ENCODE measurements at places on chromosomes 13 and 19.

DNA sequence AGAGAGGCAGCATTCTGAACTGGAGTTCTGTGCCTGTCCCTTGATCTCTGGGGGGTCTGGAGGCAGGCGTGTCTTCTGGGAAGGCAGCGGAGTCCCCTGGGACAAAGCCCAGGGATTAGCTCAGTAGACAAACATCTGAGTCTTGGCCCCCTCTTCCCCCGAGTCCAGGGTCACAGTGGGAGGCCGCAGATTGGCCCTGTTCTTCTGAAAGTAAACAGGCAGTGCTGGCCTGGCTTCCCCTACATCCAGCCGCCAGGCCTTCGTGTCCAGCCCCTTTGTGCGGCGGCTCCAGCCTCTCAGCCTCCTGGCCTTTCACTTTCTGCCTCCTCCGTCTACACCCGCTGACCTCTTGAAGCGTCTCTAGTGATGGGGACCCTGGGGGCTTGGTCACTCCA is 989 bp downstream of the NFILZ start:
- DNase-seq, result no peak

DNA sequence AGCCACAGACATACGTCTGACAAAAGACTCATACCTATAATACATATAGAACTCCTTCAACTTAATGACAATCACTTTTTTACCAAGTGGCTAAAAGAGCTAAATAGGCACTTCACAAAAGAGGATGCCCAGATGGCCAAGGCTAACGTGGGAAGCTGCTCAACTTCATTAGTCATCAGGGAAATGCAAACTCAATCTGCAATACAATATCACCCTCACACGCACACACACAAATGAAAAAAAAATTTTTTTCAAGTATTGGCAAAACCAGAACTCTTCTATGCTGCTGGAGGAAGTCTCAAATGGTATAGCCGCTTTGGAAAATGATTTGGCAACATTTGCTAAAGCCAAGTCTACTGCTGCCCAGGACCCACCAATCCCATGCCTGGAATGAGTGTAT is 14.6 kb upstream of the DNMT1 start:
- DNase-seq, result no peak

DNA sequence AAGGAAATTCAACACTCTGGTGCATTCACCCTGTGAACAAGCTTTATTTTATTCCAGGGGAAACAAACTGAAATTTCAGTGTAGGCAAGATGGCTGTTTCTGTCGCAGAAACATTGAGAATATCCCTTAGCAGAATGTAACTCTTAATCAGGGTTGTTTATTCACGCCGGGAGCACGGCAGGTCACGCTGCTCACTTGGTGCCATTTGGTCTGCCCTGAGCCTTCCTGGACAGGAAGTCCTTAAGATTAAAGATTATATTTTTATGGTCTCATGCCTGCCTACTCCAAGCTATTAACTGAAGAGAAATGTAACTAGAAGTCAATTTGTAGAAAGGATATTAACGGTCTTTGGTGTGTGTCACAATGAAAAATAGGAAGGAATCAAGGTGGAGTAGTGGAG is 185.3 kb upstream of the ARGLU1 start:
- DNase-seq, result peak; percentile 64

- DNase-seq, result no peak
Measured at GRCh38 chr13:43295825-43296564, 272.6 kb downstream of the DNAJC15 start.

DNA sequence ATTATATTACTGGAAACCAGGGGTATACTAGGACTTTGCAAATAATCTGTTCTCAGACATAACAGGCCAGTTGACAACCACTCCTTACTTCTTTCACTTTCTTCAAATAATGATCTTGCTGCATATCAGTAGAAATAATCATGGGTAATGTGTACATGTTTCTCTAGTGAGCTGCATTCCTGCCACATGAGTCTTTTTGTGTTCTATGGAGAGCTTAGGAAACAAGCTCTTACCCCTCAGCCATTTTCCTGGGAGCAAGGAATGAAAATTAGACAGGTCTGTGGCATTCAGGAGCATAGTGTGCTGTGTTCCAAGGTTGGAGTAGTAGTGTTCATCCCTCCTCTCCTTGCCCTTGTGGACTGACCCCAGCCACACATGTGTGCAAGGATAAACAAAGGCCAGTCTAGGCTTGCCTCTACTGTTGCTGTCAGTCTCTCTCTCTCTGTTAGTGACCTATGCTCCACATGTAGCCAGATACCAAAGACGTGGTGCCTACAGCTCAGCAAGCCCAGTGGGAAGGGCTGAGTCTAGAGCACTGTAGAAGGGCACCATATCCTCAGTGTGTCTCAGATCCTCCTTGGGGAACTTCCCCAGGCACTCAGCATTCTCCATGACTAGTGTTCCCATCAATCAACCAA is 11.5 kb upstream of the OXGR1 start:
- no peak for DNase-seq

DNA sequence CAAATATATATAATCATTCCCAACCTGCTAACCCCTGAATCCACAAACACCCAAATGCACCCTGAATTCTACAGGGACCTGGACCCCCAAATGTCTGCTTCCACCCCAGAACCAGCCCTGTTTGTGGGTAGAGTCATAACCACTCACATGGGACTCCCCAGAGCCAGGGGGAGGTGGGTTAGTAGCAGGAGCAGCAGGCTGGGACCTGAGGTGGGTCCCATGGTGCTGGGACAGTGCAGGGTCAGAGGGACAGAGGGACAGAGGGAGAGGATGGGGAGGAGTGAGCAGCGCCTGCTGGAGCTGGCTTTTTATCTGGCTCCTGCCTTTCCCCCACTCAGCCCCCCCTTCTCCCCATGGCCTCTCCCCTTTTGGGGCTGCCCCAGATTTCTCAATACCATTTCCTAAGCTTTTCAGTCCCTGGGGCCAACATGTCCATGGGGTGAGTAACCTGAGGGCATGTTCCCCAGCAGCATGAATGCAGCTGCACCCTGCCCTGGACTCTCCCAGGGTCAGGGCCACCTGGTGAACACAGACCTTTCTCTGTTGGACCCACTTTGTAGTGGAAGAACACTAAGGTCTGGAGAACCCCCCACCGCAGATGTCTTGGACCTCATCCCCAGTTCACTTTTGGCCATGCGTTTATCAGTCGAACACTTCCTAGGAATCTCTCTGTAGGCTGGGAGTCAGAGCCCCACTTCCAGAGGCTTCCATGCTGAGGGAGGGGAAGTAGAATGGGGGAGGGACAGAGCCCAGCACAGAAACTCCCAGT is at the start of gene C3:
TSS of gene C3 (minus strand) at position 282 of the 769 bp plus-strand sequence. CDS start at position 221, 61 bp downstream.
- DNase-seq, result no peak

DNA sequence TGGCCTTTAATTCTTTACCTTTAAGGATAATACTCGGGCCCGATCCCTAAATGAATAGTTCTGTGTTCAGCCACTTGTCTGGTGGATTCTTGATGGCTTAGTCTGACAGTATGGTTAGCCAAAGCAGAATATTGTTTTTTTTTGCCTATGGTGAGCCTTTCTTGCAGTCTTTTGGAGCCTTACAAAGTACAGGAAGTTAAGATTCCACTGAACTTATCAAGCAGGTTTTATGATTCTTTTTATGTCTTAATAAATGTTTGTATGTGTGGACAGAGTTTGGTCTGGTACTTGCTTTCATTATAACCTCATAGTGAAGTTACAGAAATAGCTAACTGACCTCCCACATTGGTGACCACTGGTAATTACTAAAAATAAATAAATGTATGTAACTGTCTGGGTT is 17.1 kb downstream of the PCCA start:
- DNase-seq, result no peak

- DNase-seq, result peak; percentile 51
Measured at GRCh38 chr19:2270423-2271233, 11.3 kb downstream of the PEAK3 start.

- DNase-seq, result peak; percentile 75
Measured at GRCh38 chr19:588741-589692, 664 bp upstream of the HCN2 start.

DNA sequence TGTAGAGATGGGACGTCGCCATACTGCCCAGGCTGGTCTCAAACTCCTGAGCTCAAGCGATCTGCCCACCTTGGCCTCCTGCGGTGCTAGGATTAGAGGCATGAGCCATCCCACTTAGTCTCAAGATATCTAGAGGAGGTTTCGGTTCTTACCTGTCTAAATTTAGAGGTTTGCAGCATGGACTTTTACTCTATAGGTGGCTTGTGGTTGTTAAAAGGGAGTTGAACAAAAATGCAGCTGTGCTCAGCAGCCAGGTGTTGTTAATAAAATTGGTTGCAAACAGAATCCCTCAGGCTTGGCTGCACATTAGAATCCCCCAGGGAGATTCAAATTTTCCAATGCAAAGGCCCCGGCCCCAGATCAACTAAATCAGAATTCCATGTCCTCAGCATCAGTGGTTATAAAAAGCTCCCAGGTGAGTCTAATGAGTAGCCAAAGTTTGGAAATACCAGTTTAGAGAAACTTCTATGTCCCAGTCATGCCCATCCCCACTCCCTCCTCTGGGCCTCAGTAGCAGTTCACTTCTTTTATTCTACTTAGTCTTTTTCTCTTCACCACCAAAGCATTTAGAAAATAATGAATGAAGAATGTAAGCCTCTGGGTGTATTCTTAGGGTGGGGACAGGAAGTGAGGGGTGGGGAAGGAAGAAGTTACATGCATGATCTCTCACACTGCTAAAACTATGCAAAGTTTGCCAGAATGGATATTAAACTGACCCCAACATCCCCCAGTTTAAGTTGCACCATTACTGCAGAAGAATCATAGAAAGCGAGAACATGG is 471.0 kb downstream of the COG6 start:
- DNase-seq, result no peak

GRCh38 chr19:14168259-14168972 is 32.0 kb upstream of the ASF1B start:
- DNase-seq, result no peak

- peak; percentile 72 for DNase-seq
Measured at GRCh38 chr13:98480915-98481877, 95.7 kb downstream of the STK24 start.

DNA sequence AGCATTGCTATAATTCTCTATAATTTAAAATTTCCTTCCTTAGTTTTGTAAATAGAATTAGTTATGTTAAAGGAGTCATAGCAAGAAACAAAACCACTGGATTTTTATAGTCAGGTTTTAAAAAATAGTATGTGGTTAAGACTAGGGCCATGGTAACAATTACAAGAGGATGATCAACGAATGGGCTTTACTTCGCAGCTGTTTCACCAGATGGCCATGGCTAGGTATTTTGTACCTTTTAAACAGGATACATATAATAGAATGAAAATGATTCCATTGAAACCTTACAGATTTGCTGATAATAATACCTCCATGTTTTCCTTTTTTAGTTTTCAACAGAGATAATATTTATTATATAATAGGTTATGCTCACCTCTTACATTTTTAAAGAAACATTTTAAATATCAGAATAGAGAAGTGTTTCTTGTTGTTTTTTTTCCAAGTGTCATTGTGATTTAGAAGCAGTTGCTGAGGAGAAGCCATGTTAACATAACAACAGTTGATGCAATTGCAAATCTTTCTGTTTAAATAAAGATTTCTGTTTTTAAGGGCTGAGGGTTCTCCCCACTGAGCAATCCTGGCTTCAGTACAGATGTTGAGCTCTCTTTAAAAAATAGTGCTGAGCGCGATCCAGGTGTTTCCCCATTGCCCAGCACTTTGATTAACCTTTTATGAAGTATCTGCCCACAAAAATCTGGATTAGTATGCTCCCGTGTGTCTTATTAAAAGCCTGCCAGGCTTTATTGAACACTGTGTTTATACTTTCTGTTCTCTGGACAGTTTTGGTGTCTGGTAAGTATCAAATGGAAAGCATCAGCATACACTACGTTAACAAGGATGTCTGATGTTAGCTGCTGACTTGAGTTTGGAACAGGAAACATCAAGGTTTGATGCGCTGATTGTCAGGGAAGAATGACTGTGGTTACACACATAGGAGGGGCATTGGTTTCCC is 205.3 kb downstream of the HS6ST3 start:
- DNase-seq, result no peak

DNA sequence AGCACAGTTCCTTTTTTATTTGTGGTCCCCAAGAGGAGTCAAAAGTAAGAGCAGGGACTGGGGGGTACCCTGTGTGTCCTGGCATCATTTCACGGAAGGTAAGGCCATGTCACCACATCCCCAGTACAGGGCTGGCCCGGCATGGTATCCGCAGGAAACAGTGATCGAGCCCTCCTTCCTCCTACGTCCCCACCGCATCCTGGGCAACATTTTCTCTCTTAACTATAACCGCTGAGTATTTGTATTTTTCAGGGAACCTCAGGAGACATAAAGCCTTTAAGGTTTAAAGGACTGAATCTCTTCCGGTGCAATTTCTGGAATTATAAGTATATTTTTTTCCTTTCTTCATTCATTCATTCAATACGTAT is 13.6 kb upstream of the LATS2 start:
- DNase-seq, result no peak

DNA sequence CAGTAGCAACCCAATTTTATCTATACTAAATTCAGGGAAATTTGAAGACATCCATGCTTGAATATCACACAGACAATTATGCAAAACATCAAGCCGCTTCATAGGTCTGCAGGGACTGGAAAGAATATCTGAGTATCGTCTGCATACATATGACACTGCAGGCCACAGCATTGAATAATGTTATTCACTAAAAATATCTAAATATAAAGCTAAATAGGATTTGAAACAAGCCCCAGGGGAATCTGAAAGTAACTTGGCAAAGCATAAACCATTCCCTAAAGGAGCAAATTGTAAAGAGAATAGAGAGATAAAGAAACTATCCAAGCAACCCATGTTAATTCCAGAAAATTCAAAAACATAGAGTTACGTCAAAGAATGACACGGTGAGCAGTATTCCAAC is 1251.0 kb downstream of the PCDH17 start:
- DNase-seq, result no peak

- DNase-seq, result no peak
Measured at GRCh38 chr13:67223742-67224141, 6.4 kb downstream of the PCDH9 start.

GRCh38 chr13:102141625-102142472 is 260.0 kb downstream of the FGF14 start:
- DNase-seq, result no peak

GRCh38 chr19:2476451-2477140 is 669 bp downstream of the GADD45B start:
- peak; percentile 53 for DNase-seq

DNA sequence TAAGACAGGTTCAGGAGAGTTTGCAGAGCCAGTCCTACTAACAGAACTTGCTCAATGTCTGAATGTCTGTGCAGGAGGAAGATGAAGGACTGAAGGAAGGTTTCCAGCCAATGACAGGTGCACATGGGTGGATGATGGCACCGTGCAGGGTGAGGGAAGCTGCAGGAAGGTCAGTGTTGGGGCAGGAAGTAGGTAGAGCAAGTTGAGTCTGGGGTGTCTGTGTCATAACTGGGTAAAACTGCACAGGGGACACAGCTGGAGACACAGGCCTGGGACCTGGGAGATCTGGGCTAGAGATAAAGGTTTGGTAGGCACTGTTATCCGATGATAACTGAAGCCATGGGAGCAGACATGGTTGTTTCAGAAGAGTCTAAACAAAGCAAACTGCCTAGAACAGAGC is 116.9 kb downstream of the USP12 start:
- no peak for DNase-seq

Data from WERI-Rb-1 (cell line).